ENCODE measurements at places on chromosomes 2 and 18. TPM values are rescaled to one million over a fixed set of nuclear protein-coding genes. Genes with fewer than 3 reads are reported as not detected.

GRCh38 chr2:200159829-200160781 is 146.4 kb upstream of the SPATS2L start:
- DNase-seq = no peak

DNA sequence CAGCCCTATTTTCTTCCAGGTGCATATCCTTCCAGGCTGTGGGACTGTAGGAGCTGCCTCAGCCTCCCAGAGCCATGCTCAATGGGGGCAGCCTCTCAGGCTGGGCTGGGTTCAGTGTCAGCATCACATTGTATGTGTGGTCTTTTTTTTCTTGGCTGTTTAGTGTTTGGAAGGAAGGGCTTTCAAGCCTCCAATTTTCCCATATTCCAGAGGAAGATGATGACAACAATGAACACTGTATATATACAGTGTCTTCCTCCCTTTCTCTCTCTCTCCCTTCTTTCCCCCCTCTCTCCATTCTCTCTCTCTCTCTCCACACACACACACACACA is 326.4 kb downstream of the DYSF start:
- DNase-seq = no peak

DNA sequence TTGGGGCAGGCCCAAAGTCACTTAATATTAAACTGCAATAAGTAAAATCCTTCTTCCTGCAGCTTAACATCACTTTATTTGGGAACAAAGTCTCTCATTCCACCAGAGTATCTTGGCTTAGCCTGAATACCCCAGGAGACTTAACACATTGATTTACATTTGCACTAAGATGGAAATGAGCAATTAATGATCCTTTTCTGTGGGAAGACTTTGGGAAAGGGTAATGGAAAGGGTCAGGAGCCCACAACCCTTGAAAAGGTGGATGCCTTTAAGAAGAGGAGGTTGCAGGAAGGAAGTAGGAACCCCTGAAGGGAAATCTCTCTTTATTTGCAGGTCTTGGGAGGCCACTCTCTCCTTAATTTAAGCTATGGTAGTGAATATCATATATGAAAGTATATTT is 28.0 kb upstream of the BARD1 start:
- no peak for DNase-seq

DNA sequence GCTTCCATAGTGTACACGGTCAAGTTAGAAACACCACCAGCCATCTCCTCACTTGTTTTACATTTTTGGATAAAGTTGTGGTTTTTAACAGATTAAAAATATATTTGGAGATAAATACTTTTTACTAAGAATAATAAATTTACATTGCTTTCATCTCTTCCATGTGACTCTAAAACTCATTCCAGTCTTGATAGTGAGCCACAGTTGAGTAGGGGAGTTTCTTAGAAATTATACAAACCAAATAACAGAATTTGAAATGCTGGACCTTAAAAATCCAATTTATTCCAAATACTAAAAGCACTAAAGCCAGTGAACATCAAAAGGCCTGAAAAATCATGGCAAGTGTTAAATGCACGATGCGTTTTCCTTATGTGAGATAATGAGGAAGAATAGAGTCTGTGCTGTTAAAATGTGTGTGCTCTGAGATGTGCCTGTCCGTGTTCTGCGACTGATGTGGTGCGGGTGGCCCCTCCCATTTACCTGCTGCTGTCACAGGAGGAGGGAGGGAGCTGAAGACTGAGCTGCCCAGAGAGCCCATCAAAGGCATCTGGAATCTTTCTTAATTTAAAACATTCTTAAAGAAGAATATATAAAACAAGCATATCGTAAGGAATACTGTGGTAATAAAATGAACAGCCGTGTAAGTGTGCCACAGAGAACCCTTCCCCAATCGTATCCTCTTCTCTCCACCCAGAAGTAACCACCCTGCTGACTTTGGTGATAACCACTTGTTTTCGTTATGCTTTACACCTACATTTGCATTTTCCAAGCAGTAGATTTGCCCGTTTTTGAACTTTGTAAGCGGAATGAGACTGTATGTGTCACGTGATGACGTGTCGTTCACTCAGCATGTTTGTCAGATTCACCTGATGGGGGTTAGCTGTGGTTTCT is 57.0 kb upstream of the TXNDC2 start:
- no peak for DNase-seq

- DNase-seq = no peak
These were observed 5.5 kb downstream of the ATP6V1B1 start for GRCh38 chr2:70941186-70941585.

Gene COL3A1
- 1,143 TPM for polyA plus RNA-seq
